ENCODE measurements at places on chromosomes 3 and 15. TPM values are rescaled to one million over a fixed set of nuclear protein-coding genes. Genes with fewer than 3 reads are reported as not detected.

DAG1 gene
- 185 TPM for total RNA-seq

GOLGA6L10 gene
- 0.12 TPM for total RNA-seq

- peak; percentile 63 for DNase-seq
- H3K27ac ChIP-seq, result no peak overlapping the region
- no peak overlapping the region for H3K4me3 ChIP-seq
- H3K36me3 ChIP-seq, result no peaks in the 10 kb centered on the region
- H3K27me3 ChIP-seq, result no peaks in the 10 kb centered on the region
Observed at GRCh38 chr3:153350420-153350819, 188.4 kb downstream of the RAP2B start.

DNA sequence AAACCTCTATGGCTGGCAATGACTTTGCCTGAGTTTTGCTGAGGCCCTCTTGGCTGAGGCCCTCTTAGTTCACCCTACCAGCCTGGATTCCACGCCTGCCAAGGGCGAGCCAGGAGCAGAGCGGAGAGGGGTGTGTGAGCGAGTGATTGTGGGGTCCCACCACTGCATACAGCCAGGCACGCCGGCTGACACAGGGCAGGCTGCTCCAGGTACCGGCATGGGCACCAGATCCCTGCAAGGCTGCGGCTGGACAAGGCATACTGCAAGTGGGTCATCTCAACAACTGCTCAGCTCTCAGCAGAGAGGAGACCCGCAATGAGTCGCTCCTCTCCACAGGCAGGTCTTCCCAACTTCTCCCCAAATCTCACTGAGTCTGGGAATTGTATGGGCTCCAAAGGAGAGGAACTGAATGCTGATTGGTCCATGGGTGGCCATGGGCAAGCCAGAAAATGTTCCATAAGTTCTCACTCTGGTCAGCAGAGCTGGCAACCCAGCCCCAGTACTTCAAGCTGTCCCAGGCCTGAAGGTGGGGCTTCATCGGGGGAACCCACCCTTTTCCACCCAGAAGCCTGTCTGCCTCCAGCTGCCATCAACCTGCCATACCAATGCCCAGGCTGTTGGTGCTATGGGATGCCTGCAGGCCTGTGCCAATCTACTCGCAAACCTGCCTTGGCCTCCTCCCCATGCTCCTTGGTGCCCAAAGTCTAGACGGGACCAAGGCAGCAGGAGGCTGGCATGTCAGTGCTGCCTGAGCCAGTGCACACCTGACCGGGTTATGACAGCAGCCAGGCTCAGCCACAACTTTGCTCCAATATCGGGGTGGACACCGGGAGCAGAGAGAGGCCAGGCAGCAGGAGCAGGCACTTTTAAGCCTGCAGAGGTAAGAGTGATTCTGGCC, 1273.6 kb upstream of the GBE1 start:
- no peak for DNase-seq
- no peaks in the 10 kb centered on the region for H3K4me1 ChIP-seq

GRCh38 chr15:40858706-40859105, 14.9 kb downstream of the SPINT1 start:
- no peak for DNase-seq
- no peaks in the 10 kb centered on the region for H3K27me3 ChIP-seq
- H3K27ac ChIP-seq, result no peak overlapping the region
- no peaks in the 10 kb centered on the region for H3K36me3 ChIP-seq
- no peaks in the 10 kb centered on the region for H3K4me1 ChIP-seq

DNA sequence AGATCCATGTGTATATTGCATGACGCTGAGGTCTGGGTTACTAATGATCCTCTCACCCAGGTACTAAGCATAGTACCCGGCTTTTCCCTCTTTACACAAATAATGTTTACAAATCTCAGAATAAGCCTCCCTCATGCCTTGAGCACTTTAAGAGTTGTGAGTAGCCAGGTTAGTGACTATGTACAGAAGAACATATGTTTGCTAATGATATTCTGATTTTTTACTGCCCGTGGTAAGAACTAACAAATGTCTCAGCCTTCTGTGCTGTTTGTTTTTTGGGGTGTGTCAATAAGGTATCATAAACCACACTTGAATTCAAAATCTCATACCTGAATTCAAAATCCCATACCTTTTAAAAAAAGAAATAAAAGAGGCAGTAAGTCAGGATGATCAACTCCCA, 59.5 kb downstream of the ABCC5 start:
- DNase-seq, result no peak
- H3K36me3 ChIP-seq, result peaks cover 44% of the 10 kb centered on the region
- H3K4me1 ChIP-seq, result no peaks in the 10 kb centered on the region
- no peaks in the 10 kb centered on the region for H3K27me3 ChIP-seq
- no peak overlapping the region for H3K27ac ChIP-seq

DNA sequence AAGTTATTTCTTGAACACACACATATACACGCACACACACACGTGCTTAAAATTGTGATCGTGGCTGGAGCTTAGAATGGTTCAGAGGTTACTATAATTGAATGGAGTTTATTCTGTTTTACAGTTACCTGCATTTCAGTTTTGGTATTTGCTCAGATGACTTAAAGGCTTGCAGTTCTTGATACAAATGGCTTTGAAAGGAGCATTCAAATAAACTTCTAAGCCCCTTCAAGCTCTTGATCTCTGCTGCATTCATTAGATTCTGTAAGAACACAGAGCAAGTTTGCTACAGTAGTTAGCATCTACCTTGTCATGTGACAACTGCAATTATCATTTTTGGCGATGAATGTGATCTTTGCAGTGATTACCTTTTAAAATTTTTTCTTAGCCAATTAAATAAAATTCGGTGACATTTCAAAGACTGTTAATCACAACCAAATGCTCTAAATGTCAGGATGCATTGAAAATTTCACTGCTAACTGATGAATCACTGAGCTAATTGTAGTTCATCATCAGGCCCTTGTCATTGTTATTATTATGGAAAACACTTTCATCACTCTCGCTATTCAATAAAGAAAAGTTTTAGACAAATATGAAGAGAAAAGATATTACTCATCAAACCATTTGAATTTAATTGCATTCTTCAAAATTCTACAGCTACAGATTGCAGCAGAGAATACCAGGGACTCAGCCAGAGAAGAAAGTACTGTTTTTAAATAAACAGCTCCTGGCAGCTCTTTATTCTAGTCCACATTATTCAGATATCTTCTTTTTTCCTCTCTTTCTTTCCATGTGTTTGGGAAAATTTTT, 296.1 kb downstream of the LRTM1 start:
- H3K36me3 ChIP-seq, result no peaks in the 10 kb centered on the region
- no peaks in the 10 kb centered on the region for H3K4me1 ChIP-seq
- no peak overlapping the region for H3K27ac ChIP-seq
- no peak overlapping the region for H3K4me3 ChIP-seq

- H3K4me1 ChIP-seq, result no peaks in the 10 kb centered on the region
- H3K27me3 ChIP-seq, result no peaks in the 10 kb centered on the region
- H3K27ac ChIP-seq, result no peak overlapping the region
- H3K4me3 ChIP-seq, result no peak overlapping the region
- no peak for DNase-seq
Observed at GRCh38 chr3:67995206-67995605, 340.8 kb upstream of the SUCLG2 start.

DNA sequence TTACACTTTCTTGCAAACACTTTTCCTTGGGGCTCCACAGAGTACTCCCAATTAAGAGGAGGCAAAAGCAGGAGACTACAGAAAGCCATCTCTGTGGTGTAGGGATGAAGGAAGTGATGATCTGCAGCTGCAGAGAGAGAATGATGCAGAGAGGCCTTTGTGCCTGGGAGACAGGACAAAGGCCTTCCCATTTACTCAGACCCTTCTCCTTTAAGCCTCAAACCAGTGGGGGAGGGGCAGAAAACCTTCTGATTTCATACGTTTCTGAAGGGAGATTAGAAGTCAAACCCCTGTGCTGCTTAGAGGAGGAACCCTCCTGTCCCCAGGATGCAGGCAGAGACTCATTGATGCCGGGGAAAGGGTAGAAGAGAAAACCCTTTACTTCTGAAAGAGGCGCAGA, 130.8 kb downstream of the NEO1 start:
- H3K36me3 ChIP-seq, result peaks cover 8% of the 10 kb centered on the region
- peaks cover 4% of the 10 kb centered on the region for H3K4me1 ChIP-seq
- DNase-seq, result no peak
- H3K27me3 ChIP-seq, result no peaks in the 10 kb centered on the region
- H3K4me3 ChIP-seq, result no peak overlapping the region

DNA sequence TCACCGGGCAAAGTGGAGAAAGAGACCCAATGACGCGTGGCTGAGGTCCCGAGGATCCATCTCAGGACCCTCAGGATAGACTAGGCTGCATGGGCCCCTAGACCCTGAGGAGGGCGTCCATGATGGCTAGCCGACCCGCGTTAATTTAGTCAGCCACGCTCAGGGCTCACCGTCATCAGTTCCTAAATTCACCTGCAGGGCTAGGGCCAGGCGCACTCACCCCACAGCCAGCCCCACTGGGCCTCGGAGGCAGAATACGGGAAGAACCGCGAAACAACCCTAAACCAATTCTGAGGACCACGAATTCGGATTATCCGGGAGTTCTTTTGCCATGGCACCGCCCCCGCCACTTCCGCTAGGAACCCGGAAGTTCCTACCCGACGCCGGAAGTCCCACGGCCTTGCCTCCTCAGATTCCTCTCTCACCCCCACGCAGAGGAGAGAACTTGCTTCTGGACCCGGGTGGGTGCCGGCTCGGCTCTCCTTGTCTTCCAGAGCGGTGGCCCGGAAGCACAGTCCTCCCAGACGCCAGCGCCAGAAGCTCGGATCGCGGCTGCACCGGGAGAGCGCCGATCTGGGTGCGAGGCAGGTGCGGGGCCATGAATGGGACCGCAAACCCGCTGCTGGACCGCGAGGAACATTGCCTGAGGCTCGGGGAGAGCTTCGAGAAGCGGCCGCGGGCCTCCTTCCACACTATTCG, at the start of the genes EAF1 and METTL6:
TSS of gene EAF1 (plus strand) at position 417 of the 699 bp plus-strand sequence. CDS start at position 599, 182 bp downstream.
TSS of gene METTL6 (minus strand) at position 363 of the 699 bp plus-strand sequence. CDS start 1,033 bp downstream, outside the sequence.
- H3K4me3 ChIP-seq, result peak within 1 kb of the TSS; percentile 95
- peaks cover 6% of the 10 kb centered on the region for H3K4me1 ChIP-seq
- peaks cover 32% of the 10 kb centered on the region for H3K36me3 ChIP-seq

GRCh38 chr3:128878556-128879124, 780 bp upstream of the ACAD9 start:
- H3K4me1 ChIP-seq, result peaks cover 7% of the 10 kb centered on the region
- DNase-seq, result peak; percentile 10
- H3K4me3 ChIP-seq, result peak overlapping the region; percentile 69
- H3K27ac ChIP-seq, result peak overlapping the region; percentile 99
- no peaks in the 10 kb centered on the region for H3K36me3 ChIP-seq

Measured in cardiac muscle cell (in vitro differentiated cells and primary cell).